ENCODE measurements at places on chromosomes 13 and 19. TPM values are rescaled to one million over a fixed set of nuclear protein-coding genes. Genes with fewer than 3 reads are reported as not detected.

The TINCR gene
- 0.53 TPM for total RNA-seq

The CEACAM16 gene
- not detected for total RNA-seq

The LILRA5 gene
- total RNA-seq: not detected

The RNF17 gene
- total RNA-seq: not detected

The TBXA2R gene
- total RNA-seq: 9.3 TPM

The ATP4A gene
- total RNA-seq: not detected

The METTL21C gene
- not detected for total RNA-seq

The CLDN10 gene
- not detected for total RNA-seq

The KL gene
- 0.89 TPM for total RNA-seq

The GEMIN7 gene
- total RNA-seq: 68.9 TPM

The ZNF468 gene
- 12.3 TPM for total RNA-seq

The RFPL4A gene
- not detected for total RNA-seq

The NLRP4 gene
- not detected for total RNA-seq

The CEACAM21 gene
- 14.9 TPM for total RNA-seq

The INSR gene
- 4.1 TPM for total RNA-seq

The C19orf73 gene
- total RNA-seq: 3.3 TPM

The OR7D2 gene
- 0.10 TPM for total RNA-seq

The KLF1 gene
- total RNA-seq: not detected

The PRTN3 gene
- not detected for total RNA-seq

The TPRX1 gene
- total RNA-seq: not detected

The DACT3 gene
- 0.20 TPM for total RNA-seq

The CAMSAP3 gene
- not detected for total RNA-seq

The FOSB gene
- total RNA-seq: 11.8 TPM

The ATP8A2 gene
- 0.05 TPM for total RNA-seq

The KCNN4 gene
- total RNA-seq: 3.2 TPM

The PRPF31 gene
- 107 TPM for total RNA-seq

The IL4I1 gene
- total RNA-seq: 24.2 TPM

The MBD3L3 gene
- not detected for total RNA-seq

Measured in mammary microvascular endothelial cell (primary cell).